Stimulated activated naive CD4-positive, alpha-beta T cell (primary cell): ENCODE measurements at places on chromosomes 16 and 17.

DNA sequence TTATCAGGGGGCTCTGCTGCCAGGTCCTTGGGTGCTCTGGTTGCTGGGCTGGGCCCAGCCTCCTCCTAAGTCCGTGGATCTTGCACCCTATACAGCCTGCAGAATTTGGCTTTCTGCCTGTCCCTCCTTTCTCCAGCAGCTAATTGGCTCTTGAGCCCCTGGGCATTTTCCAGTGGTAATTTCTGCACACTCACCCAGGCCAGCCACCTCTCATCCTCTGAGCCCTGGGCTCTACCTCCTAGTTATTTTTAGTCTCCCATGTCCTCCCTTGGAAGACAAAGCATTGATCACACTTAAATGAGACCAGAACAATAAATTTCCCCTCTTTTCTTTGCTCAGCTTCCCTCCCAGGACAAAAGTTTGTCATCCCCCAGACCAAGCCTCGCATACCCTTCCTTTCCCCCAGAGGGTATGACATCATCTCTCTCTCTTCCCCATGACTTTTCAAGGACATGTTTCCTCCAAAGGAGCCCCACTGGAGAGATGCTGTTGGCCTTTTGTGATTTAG lies 38.1 kb downstream of the C17orf75 start:
- no peak for DNase-seq

GRCh38 chr16:66152181-66152580 lies 214.3 kb upstream of the CDH5 start:
- no peak for DNase-seq

DNA sequence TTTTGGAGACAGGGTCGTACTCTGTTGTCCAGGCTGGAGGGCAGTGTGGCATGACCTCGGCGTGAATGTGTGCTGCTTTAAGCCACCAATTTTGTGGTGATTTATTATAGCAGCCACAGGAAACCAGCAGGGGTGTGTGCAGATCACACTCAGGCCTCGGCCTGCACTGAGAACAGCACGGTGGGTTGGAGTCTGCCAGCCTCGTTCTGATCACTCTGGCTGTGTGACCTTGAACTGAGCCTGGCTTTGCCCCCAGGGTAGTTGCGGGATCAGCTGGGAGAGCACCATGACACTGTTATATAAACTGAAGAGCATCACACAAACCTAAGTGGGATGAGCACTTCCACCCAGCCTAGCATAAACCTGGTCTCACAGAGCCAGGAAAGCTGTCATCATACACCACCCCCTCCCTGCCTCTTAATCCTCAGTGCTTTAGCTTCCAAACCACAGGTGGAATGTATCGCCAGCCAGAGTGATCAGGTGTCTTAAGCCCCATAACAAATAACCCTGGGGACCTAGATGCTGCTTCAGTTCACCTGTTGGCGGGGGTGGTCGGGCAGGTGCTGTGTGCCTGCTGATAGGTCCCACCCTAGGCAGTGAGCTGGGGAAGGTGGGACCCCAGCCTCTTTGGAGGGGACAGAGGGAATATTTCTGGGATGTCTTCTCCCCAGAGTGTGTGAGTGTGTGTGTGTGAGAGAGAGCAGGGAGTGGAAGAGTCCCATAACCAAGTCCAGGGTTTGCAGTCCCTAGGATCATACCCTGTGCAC lies 28.6 kb upstream of the NDRG4 start:
- DNase-seq: no peak

DNA sequence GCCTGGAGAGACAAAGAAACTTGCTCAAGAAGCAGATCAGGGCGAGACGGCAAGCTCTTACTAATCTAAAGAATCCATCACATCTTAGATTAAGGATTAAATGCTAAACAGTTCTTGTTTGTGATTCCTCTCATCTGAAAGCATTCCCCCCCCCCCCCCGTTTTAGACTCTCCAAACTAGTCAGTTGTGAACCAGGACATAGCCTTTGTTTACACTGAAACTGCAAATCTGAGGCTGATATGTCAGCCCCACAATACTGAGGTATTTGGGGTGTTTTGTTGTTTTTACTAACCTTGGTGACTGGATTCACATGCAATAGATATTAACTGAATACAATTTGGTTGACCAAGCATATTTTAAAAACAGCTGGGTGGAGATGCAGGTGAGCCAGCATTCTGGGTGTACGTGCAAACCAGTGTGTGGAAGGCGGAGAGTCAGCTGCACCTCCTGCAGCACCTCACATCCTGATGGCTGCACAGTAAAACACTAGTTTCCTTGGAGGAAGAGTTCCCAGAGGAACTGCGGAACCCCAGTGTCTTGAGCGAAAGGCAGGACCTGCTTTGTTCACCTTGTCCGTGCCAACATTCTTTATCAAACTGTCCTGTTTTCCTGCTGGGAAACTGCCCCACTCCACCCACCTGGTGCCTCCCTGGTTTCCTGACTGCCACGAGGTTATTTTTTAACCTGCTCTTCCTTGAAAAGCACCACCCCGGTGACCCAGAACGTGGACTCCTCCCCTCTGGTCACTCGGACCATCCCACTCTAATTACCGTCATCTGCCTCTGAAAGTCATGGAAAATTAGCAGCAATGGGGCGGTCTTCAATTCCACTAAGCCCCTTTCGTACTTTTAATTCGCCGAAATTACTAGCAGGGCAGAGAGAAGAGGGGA lies 1.2 kb upstream of the YPEL2 start:
- DNase-seq: no peak

- no peak for DNase-seq
Measured at GRCh38 chr17:82883419-82884031, 43.7 kb upstream of the ZNF750 start.

GRCh38 chr16:10965440-10966061 lies 21.2 kb downstream of the CLEC16A start:
- DNase-seq: no peak

- DNase-seq: no peak
Measured at GRCh38 chr17:50464736-50465135, 3.9 kb downstream of the CHAD start.

DNA sequence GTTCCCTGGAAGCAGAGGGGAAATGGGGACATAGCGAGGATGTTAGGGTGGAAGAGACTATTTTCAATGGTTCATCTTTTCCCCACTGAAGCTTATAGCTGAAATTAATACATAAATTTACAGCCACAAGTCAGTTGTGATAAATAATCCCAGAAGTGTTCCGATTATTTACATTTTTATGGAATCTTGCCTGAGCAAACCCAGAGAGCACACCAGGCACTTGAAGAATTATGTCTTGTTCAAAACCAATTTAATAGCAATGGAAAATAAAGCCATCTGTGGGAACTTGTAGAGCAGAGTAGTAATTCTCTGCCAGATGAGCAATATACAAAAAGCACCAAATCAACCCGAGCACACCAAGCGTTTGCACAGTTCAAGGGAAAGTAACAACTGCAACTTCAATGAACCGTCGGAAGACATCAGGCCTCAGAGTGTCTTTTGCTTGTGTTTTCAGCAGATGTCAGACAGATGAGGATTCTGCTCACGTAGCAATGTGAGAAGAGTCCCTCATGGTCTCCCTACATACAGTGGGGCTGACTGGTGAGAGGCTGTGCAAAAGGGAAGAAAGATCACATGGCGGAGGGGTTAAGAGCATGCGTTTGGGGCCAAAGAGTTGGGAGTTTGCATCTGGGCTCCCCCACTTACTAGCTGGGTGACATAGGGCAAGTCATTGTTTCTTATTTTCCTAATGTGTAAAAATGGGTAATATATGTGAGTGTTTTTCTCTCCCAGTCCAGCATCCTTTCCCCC lies 148.7 kb upstream of the HS3ST2 start:
- DNase-seq: no peak
